Bone marrow (tissue), 2 donors: ENCODE measurements at places on chromosomes 1 and 21.

DNA sequence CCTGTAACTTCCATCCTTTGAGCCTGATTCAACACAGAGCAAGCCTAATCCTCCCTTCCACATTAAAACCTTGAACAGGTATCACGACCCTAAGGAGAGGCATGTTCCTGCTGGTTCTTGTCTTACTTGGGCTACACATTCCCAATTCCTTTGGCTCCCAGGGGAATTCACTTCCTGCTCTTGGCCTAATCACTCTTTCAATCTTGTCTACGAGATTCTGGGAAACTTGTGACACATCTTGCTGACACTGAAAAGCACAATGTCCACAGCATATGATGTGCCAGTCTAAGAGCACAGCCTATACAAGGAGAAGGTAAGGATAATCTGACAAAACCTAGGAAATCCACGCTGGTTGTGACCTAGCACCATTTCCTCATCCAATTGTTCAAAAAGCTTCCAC is 163.9 kb downstream of the GABPA start:
- DNase-seq: no peak

- DNase-seq: no peak
Observed at GRCh38 chr1:172185996-172186395, 234.5 kb upstream of the C1orf105 start.

GRCh38 chr1:32013386-32014198 is at the start of gene KHDRBS1:
KHDRBS1 (plus strand) TSS chr1:32013868; CDS start chr1:32013996, 128 bp downstream.
- DNase-seq: peak; percentile 91

DNA sequence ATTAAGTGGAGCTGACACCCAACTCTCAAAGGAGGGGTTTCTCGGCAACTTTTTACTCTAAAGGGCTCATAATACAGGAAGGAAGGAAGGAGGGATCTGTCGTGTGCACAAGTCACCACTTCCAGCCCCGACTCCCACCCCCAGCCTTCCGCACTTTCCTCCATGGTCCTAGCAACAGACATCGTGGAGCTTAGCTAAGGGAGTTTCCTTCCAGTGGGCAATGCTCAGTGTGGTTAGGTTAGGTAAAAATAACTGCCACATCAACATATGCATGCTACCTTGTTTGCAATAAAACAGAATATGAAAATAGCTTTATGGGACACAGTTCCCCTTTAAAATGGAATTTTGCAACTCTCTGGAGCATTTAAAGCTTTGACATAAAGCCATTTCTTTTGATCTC is 35.2 kb downstream of the KANK4 start:
- DNase-seq: no peak

DNA sequence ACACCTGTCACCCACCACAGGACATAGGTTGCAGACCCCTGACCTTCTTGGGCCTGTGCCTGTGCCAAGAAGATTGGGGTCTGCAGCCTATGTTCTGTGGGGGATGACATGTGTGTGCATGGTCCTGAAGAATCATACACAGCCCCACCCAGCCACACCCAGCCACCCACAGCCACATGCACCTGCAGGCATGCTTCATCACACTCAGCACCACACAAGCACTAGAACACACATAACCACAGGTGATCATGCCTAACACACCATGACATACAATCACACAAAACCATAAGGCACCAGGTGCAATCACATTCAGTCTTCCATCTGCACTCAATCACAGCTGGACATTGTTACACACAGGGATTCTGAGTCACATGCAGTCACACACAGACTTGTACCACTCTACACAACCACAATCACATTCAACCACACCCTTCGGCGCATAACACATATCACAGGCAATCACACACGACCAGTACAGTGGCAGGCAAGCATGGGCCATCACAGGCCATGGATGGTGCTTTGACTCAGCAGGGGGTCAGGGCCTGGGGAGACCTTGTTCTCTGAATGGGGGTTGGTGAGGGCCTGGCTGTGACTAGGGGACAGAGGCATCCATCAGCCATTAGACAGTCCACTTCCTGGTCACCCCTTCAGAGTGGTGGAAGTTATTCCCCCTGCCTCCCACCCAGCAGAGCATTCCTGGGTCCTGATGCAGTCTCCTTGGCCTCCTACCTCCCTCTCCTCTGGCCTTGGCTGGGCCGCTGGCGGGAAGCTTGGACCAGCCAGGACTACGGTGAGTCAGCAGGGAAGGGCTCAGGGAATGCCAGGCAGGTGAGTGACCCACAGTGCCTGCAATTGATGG is 44.3 kb upstream of the EPS8L3 start:
- DNase-seq: no peak

DNA sequence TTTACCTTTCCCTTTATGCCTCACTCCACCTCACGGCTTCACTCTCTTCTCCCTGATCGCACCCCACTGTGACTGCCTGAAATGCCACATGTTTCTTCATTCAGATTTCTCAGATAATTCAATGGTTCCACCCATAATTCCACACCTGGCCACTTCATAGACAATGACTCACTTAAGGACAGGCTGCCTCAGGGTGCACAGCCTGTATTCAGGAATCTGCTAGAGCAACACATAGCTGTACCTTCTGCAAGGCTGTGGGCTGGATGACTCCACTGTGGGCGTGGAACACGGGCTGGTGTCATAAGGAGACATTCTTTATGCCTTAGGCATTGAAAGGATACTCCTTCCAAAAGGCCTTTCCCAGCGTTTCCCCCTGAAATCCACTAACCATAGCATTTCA is 36.1 kb downstream of the L1TD1 start:
- DNase-seq: no peak

- no peak for DNase-seq
Observed at GRCh38 chr1:87464022-87464490, 135.4 kb downstream of the LMO4 start.

DNA sequence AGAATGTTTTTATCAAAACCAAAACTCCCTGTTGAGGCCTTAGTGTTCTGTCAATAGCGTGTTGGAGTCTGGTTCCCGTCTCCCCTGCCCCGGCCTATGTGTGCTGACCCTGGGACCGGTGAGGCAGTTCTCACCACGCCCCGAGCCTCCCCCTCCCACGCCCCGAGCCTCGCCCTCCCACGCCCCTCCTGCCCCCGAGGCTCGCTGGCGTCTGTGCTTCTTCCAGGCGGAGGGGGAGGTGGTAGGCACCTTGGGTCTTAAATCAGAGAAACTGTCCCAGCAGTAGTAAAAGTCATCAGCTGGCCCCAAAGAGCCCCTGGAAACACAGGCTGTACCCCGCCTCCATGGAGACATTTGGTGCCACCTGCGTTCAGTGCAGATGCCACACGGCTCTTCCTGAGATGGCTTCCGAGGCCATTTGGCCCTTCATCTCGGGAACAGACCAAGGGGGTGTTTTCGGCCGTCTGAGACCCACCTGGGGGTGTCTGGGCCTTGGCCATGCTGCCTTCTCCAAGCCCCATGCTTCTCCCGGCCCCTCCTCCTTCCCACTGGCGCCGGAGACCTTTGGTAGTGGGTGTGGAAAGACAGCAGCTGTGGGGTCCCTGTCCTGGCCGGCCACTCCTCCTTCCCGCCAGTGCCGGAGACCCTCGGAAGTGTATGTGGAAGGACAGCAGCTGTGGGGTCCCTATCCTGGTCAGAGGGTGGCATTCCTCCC is 44.7 kb downstream of the SKI start:
- DNase-seq: no peak

- no peak for DNase-seq
Observed at GRCh38 chr1:2322065-2322571, 69.2 kb downstream of the MORN1 start.

DNA sequence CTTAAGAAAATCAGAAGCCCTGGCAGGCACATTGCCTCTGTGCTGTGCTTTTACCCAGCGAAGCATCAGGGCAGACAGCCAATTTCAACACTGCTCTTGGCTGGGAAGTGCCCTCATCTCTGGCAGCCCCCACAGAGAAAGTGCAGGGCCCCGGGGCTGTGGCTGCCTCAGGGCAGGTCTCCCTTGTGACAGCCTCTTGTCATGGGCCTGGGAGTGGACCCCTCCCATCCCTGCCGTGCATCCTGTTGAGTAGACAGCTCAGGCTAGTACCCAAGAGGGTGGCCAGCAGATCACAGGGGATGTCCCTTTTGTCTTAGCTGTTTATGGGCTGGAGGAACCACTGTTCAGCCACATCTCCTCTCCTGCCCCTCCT is 23.3 kb downstream of the TTC34 start:
- no peak for DNase-seq

DNA sequence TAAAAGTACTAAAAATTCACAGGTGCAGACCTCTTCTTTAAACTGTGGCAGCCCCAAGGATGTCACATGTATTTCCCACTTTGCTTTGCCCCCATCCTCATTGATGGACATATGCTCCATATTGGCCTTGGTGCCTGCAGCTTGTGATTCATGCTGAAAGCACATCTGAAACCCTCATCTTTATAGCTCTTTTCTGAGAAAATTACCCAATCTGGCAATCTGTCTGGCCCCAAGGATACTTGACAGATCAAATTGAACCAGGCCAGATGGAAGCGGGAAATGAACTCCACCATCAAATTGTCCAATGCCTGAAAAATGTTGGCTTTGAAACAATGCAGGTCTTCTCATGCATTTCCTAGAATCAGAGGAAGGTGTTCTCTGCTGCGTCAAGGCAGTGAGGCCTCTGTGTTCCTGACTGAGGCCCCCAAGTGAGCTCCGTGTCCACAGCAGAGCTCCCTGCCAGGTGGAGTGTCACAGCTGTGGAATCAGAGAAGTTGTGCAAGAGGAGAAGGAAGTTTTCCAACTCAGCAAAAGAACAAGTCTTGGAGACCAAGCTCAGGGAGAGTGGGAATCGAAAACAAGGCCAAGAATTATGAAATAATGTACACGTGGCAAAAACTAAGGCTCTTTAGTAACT is 323.7 kb downstream of the PLPP3 start:
- no peak for DNase-seq

DNA sequence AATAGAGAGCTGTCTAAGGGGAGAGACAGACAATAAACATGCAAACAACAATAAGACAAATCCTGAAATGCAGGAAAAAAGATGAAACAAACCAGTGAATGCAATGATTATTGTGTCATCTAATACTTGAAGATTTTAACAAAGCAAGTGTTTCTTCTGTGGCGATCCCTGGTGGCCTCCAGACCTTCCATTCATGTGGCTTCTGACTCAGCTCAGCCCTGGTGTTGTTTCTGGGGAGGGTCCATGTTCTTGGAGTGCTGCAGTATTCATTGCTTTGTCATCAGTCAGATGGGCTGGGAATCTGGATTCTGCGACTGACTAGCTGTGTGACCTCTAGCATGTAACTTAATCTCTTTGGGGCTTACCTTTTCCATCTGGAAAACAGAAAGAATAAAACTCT is 1.5 kb upstream of the C2CD4D start:
- no peak for DNase-seq

- no peak for DNase-seq
Observed at GRCh38 chr1:246428542-246429308, 78.4 kb downstream of the SMYD3 start.

DNA sequence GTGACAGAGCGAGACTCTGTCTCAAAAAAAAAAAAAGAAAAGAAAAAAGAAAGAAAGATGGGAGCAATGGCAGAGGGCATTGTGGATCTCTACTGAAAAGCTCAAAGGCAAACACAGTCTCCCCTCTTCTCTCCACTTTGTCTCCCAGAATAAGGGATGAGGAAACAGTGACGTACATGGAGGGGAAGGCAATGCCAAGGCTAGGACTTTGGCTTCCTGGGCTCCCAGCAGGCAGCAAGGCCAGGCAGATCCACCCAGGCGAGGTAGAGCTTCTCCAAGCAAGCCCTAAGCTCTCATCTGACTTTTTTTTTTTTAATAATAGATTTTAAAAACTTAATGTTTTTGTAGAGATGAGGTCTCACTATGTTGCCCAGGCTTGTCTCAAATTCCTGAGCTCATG is 4.6 kb downstream of the ARHGEF2 start:
- DNase-seq: no peak

DNA sequence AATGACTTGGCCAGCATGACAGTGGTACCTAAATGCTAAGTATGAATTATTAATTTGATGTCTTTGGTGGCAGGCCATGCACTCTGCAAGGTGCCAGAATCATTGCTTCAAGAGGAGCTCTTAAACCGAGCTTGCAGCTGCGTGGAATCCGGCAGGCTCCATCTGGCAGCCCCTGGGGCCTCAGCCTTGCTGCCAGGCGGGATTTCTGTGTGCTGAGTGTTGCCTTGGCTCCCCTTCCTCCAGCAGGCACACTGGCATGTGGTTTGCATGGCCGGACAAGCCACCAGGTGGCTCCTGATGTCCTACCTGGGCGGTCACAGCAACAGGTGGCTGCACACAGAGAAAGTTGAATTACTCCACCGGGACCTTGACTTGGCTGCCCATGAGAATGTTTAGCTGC is 155.4 kb downstream of the URB2 start:
- DNase-seq: no peak

DNA sequence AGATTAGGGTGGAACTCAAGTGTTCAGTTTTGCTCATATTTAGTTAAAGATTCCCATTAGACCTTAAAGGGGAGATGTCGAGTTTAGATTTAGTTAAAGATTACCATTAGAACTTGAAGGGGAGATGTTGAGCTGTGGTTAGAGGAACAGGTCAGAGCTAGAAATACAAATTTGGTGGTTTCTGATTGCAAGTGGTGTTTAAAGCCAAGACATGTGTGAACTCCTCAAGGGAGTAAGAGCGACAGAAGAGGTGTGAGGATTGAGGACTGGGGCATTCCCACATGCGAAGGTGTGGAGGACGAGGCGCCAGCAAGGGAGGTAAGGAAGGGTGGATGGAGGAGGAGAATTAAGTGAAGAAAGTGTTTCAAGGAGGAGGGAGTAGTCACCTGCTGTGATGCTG is 168.6 kb downstream of the IER5 start:
- DNase-seq: no peak

- peak; percentile 94 for DNase-seq
Observed at GRCh38 chr1:93042187-93043056, 36.7 kb upstream of the MTF2 start.

DNA sequence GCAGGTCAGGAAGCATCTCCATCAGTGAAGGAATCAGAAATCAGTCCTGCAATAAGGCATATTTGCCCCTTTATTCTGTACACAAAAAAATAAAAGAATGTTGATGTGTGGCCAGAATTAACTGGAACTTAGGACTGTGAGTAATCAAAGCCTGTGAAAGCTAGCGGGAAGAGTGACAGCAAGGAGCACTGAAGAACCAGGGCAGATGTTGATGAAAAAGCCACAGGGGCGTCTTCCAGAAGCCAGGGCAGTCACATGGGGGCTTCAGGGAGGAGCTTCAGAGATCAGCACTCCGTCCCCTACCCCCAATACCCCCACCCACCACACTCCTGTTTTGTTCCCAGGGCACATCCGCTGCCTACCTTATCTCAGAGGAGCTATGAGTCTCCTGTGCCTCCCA is 502.8 kb downstream of the AJAP1 start:
- DNase-seq: no peak

DNA sequence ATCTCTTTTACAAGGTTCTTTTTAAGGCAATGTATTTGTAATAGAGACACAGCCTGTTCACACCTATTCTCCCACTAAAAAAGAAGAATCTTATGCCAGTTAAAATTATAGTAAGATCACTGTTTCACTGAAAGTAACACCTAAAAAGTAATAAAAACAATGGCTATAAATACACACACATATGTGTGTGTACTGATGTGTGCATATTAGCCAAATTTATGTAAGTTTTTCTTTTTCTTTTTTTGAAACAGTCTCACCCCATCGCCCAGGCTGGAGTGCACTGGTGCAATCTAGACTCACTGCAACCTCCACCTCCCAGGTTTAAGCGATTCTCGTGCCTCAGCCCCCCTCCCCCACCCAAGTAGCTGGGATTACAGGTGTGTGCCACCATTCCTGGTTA is 56.8 kb upstream of the SLC30A10 start:
- no peak for DNase-seq

GRCh38 chr1:230701895-230702768 is 11.8 kb downstream of the AGT start:
- no peak for DNase-seq

GRCh38 chr1:218785928-218786327 is 387.8 kb upstream of the LYPLAL1 start:
- DNase-seq: no peak
